ENCODE measurements at places on chromosomes 7 and 10. TPM values are rescaled to one million over a fixed set of nuclear protein-coding genes. Genes with fewer than 3 reads are reported as not detected.

The PKD2L1 gene
- total RNA-seq: not detected

The GPR26 gene
- not detected for total RNA-seq

The ANLN gene
- total RNA-seq: 38.1 TPM

The CYP2C19 gene
- total RNA-seq: not detected

The GPRIN2 gene
- total RNA-seq: not detected
